Bone marrow (tissue), 2 donors: ENCODE measurements at places on chromosomes 2 and 18.

DNA sequence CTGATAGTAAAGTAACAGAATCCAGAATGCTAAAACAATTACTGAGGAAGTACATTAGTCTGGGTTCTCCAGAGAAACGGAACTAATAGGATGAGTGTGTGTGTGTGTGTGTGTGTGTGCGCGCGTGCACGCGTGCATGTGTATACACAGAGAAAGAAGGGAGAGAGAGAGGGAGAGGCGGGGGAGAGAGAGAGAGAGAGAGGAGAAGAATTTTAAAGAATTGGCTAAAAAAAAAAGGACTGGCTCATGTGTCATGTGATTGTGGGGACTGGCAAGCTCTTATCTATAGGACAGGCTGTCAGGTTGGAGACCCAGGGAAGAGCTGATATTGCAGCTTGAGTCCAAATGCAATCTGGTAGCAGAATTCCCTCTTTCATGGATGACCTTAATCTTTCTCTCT is 976.2 kb upstream of the CDH2 start:
- peak; percentile 31 for DNase-seq

GRCh38 chr2:60540074-60540473 is 13.4 kb downstream of the BCL11A start:
- DNase-seq, result no peak

GRCh38 chr2:206415618-206416243 is 27.6 kb upstream of the ADAM23 start:
- no peak for DNase-seq

GRCh38 chr2:162075689-162076132 is 1.7 kb upstream of the DPP4 start:
- DNase-seq, result no peak

DNA sequence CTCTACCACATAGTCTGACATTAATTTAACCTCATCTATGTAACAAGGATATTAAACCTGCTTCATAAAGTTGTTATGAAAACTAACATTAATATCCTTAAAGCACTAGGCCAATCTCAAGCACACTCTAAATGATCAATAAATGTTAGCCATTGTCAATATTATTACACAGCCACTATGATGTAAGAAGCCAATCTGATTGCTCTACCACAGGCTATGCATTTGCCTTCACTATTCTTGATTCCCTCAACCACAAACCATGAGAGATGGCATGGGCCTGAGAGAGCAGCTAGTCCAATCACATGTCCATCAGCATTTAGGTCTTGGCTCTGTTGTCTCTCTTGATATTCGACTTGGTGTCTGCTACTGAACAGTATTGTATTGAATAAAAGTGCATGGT is 4.2 kb downstream of the SLC25A12 start:
- DNase-seq, result no peak

DNA sequence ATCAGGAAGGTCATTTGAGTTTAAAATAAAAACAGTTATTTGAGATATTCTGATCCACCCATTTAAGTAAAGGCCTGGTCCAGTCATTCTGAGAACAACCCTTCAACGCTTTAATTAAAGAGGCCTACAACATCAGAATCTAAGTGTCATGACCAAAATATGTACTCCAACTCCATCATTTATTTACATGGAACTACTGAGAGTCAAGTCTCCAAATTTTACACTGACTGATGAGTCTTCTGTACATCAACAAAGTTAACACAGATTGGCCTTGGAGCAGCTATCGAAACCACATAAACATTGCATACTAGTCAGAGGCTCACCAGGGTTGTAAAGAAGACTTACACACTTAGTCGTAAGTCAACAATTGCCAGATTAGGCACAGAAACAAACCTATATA is 37.1 kb downstream of the PIEZO2 start:
- DNase-seq, result no peak

DNA sequence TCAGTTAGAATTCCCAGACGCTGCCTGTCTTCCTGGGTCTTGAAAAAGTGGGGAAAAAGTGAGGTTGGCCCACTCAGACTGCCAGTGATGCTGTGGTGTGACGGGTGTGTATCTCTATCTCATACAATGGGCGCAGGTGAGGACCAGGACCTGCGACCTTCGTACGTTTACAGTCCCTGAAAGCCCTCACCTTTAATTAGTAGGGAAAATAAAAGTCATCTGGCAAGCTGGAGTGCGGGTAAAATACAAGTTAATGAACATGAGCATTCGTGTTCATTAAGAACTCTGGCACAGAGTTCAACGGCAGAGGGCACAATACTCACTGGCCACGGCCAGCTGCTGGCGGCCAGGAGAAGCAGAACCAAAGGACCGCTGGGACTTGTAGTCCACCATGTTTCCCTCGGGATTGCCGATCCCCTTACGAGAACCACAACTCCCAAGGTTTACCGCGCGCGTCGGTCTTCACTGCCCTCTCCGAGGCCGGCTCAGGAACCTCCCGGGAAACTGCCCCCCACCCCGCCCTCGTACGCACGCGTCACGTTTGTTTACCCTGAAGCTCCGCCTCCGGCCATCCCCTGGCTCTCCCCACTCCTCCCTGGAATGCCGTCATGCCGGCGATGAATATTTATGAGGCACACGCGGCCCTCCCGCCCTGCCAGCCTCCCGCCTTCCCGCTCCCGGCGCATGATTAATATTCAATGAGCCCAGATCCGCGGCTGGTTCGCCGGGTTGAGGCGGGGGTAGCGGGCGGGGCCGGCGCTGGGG is 488 bp upstream of the PHLPP1 start:
- peak; percentile 100 for DNase-seq

- DNase-seq, result no peak
These were observed 80.7 kb downstream of the ITGB1BP1 start for GRCh38 chr2:9342659-9343058.

DNA sequence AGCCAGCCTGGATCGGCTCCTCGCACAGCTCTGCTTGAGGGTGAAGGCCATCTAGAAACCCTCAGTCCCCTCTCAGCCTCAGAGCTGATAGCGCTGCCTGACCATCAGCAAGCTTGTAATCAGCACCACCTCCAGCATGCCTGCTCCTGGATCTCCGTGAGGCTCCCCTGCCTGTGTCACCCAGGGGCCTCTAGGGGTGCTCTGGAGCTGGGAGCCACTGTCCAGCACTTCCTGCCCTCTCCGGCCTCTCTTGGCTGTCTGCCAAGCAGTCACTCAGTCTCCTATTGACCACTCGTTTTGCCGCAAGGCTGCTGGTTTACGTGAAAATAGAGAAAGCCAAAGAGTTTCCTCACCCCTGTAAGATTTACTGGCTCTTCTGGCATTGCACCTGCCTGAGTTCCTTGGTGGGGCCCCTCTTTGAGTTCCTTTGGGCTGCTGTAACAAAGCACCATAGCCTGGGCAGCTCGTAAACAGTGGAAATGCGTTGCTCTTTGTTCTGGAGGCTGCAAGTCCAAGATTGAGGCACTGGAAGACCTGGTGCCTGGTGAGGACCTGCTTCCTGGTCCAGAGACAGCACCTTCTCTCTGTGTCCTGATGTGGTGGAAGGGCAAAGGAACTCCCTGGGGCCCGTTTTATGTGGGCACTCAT is 17.9 kb downstream of the CAPN10 start:
- no peak for DNase-seq

DNA sequence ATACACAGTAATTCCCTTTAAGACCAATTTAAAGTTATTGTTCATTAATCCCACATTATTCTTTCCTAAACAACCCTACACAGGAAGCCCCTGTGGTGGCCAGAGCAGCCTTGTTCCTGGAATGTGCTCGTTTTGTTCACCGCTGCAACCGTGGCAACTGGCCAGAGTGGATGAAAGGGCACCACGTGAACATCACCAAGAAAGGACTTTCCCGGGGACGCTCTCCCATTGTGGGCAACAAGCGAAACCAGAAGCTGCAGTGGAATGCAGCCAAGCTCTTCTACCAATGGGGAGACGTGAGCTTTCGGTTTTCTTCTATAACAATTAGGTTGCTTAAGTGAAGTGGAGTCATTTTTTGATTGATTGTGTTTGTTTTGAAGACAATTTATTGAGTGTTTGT is 101.0 kb downstream of the UNC80 start:
- DNase-seq, result no peak

DNA sequence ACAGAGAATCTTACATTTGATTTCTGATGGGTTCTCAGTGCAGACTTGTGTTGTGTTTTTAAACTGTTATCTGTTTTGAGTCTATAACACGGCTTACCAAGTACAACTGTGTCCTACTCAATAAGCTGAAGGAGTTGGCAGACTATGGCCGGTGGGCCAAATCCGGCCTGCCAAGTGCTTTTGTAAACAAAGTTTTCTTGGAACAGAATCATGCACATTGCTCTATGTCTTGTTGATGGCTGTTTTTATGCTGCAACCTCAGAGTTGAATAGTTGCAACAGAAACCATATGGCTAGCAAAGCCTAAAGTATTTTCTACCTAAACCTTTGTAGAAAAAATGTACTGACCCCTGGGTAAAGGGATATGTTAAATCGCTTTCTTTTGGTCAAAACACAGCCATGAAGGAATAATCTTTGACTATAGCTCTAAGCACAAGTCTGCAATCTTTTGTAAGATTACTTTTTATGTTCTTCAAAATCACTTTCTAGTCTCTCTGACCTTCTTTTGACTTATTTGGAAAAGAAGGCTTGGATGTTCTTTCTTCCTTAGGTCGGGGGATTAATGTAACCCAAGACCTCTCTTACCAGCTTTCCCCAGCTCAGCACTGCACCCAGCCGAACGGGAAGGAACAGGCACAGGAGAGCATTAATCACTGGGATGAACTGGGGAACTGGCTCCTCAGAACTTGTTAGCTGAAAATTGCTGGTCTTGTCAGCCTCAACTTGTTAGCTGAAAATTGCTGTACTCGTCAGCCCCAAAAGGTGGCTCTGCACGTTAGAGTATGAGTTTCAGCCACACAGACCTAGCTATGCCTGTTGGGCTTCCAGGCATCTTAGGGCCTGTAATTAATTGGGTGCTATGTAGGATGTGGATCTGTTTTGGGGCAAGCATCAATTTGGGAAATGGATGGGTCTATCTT is 75.4 kb downstream of the CD8B2 start:
- DNase-seq, result no peak

DNA sequence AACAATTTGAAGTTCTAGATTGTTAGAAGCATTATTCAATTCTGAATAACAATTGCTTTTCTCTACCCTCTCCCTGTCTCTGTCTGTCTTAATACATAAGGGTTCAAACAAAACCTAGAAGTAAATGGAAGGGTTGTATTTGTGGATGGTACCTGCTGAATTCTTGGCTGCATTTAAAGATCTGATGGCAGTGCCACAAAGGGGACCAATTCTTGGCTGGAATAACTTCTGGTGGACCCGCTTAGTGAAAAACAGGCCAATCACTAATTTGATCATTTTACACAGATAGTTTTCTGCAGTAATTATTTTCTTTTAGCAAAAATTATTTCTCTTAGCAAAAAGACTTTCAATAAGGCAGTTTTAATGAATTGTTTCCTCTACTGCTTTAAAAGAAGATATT is 353.5 kb downstream of the MYCN start:
- DNase-seq, result no peak

DNA sequence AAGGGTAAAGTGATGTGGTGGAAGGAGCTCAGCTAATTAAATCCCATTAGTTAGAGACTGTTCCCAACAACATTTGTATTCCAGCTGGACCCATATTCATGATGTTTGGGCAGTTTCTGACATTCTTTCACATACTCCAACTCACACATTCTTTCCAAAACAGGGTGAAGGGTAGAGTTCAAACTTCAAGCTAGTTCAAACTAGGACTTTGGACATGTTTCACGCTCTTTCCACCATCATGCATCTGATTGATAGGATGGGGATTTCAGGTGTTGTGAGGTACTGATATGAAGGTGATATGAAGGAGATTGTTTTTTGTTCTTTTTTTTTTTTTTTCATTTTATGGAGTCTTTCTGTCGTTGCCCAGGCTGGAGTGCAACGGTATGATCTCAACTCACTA is 197.1 kb upstream of the LHCGR start:
- DNase-seq, result no peak

DNA sequence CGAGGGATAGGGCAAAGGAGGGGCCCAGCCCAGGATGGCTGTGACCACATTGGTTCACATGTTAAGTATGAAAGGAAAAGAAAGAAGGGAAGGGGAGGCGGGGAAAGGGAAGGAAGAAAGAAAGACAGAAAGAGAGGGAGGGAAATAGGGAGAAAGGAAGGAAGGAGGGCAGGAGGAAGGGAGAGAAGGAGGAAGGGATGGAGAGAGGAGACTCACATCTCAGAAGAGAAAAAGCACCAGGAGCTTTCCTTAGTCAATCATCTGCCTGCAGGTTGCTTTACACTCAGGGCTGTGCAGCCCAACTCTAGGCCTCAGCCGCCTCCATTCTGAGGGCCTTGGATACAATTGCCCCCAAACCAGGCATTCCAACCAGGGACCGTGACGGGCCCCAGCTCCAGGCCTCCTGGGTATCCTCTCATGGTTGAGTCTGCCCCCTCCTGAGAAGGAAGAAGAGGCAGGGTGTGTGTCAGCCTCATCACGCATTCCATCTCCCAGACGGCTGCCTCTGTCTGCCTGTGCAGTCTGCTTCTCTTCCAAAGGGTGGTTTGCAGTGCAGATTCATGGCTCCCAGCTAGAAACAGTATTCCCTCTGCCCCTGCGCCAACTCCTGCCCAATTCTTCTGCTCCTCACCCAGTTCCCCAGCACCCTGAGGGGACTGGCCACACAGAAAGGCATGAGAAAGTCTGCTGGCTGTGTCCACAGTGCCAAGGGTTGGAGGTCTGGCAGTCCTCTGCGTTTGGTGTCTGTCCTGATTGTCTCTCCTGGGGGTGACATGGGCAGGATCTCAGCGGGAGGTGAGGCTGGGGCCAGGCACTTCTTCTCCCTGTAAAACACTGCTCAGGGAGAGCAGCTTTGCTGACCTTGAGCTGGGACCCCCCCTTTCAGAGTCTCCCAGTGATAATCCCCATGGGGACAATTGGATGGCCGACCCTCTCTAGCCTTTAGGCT is 163.3 kb downstream of the SMAD7 start:
- no peak for DNase-seq

GRCh38 chr2:132980304-132980703 is 310.3 kb upstream of the LYPD1 start:
- DNase-seq, result no peak

GRCh38 chr2:45637440-45637839 is 14.0 kb upstream of the PRKCE start:
- no peak for DNase-seq

DNA sequence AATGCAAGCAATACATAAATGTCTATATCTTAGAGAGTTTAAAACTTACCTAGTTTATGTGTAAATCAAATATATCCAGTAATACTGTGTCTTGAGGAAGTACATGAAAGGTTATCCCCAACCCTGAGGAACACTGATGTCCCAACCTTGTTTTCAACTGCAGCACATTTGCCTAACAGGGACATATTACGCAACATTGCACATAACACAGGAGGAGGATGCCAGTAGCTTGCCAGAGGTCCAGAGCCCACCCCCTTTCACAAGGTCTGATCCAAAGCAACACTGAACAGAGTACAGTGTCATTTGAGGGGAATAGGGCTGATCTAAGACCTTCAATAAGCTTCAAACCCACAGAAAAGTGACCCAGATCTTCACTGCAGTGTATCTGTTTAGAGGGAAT is 678.5 kb downstream of the ARHGAP15 start:
- DNase-seq, result no peak
